SW 1271 (cell line): ENCODE measurements at places on chromosomes 7 and 10.

DNA sequence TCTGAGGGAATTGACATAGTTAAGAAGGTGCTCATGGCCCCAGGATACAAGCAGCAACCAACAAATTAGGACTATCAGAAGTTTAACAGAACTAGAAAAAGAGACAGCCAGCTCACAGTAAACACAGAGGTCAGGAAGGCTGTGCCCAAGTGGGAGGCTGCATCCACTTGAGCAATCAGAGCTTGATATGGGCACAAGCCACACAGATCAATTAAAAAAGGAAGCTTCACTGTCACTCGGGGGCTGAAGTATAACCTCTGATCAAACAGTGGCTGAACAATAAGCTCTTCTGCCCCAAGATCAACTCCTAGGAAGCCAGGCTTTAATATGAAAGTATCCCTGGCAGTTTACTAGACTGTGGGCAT is 40.0 kb downstream of the ZNF438 start:
- DNase-seq = no peak

GRCh38 chr10:48627984-48628609 is 23.2 kb upstream of the ARHGAP22 start:
- no peak for DNase-seq

DNA sequence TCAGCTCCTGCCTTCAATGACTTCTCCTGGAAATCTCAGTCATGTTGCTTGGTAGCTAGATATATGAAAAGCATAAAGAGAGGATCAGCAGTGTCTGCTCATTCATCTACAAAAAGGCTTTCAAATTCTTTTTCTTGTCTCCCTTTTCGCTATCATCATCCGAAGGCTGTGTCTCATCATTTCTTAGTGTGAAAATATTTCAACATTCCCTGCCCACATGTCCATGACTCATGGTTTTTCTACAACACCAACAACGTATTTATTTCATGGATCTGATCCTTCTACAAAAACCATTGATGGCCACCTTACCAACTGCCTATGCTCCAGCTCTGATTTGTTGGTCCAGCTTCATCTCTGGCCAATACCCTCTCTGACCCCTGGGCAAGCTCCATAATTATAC is 472.5 kb upstream of the GHITM start:
- no peak for DNase-seq

GRCh38 chr10:118343115-118343514 is 991 bp upstream of the FAM204A start:
- no peak for DNase-seq

DNA sequence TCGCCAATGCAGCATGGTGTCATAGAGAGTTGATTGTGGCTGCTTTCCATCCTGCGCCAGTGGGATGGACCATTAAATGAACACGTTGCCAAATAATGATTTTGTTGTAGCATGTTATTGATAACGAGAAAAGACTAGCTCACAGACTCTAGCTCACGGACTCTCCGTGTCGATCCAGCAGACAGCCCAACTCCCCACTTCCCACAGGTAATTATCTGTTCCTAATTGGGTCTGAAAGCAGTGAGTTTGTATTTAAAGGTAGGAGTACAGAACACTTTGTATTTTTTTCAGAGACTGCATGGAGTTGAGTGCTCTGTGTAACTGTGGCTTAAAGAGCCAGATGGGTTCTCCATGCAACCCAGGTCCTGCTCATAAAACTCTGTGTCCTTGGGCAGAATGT is 1250.5 kb downstream of the TYW1 start:
- DNase-seq = no peak

DNA sequence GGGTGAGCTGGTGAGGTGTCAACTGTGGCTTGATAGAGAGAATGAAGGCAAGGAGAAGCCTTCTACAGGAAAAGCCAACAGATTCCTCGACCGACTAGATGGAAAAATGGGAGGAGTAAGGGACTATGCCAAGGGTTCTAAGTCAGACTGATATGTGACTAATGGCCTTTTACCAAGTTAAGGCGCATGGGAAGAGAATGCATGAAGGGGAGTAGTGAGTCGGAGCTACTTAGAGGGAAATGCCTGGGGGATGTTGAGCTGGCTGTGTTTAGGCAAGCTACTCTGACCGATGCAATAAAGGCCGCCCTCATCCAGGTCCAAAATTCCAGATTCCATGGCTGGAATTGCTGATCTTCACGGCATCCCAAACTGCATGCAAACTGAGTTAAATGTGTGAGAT is 48.2 kb downstream of the APBB1IP start:
- DNase-seq = no peak

DNA sequence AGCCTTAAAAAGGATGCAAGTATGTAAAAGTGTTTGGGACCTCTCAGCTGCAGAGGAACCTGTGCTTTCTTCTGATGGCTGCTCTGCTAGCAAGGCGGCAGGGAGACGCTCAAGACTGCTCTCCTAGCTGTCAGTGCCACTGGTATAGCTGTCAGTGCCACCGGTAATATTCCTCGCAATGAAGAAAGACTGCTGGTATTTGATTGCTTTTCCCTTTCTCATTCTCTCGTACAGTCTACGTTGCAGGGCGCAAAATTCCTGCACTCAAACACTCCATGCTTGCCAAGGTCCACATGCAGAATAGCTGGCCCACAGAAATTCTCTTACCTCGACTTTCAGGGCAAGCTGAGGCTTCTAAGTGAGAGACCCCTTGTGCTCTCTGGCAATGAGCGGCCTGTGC is 432.6 kb upstream of the KLF6 start:
- DNase-seq = no peak

- no peak for DNase-seq
These were observed 201.5 kb downstream of the DNAJB6 start for GRCh38 chr7:157538321-157538720.

DNA sequence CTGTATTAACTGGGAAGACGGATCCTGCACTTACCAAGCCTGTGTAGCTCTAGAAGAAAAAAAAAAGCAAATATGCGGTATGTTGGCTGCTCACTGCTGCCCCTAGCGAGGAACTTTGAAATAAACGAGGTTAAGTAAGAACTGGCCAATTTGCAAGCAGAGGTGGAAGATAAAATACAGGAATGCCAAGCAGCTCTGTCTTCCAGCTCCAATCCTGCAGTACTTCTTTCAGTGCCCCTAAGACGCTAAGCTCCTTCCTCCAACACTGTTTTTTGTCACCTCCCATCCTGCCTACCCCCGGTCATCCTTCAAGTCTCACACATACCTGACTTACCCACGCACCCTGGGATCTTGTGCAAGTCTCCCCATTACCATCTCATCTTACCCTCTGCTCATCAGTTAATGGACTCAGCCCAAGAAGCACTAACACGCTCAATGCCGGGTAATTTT is 809 bp downstream of the C10orf143 start:
- peak; percentile 60 for DNase-seq

- DNase-seq = no peak
These were observed 651.4 kb downstream of the INHBA start for GRCh38 chr7:41051535-41051934.

GRCh38 chr10:35415505-35415904 is 79.2 kb downstream of the CCNY start:
- DNase-seq = no peak

- no peak for DNase-seq
These were observed 6.1 kb downstream of the WDR86 start for GRCh38 chr7:151403764-151404163.

- no peak for DNase-seq
These were observed 39.5 kb downstream of the ZNF117 start for GRCh38 chr7:64951250-64951848.

DNA sequence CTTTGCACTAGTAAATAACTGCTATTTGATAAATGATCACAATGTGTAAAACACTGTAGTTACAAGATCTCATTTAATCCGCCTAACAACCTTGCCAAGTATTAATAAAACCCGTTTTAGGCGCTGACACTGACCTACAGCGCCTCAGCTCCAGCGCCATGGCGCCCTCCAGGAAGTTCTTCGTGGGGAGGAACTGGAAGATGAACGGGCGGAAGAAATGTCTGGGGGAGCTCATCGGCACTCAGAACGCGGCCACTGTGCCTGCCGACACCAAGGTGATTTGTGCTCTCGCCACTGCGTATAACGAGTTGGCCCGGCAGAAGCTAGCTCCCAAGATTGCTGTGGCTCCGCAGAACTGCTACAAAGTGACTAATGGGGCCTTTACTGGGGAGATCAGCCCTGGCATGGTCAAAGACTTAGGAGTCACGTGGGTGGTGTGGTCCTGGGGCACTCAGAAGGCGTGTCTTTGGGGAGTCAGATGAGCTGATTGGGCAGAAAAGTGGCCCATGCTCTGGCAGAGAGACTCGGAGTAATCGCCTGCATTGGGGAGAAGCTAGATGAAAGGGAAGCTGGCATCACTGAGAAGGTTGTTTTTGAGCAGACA is 1.1 kb upstream of the TNPO3 start:
- no peak for DNase-seq

DNA sequence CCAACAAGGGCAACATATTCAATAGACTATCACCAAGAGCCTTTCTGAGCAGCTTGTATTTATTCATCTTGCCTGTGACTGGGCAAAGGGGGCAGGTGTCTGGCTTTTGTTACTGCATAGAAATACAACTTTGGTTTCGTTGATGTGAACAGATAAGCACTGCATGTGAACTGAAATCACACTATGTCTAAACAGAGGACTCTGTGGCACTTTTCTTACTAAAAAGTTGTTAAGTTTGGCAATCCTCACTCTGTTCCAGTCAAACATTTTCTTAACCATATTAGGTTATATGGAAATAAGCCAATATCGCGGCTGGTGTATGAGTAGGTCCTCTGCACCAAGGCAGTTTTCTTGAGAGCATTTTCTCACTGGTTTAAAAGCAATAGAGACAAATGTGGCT is 48.5 kb downstream of the CALD1 start:
- DNase-seq = no peak

DNA sequence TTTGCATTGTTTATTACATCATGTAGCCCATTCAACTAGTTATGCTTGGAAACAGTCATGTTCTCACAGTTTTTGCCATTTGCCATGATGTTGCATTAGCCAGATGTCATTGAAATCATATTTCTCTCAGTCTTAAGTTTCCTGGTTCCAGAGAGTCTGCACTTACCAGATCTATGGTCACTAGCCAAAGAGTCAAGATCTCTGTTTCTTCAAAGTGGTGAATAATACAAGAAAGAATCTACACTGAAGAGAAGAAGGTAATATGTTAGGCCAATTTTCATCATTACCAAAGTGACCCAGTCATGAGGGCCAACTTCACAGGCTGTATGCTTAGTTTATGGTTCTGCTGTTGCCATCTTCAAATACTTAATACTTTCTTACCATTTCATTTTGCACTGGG is 89.0 kb upstream of the PHYHIPL start:
- DNase-seq = no peak

DNA sequence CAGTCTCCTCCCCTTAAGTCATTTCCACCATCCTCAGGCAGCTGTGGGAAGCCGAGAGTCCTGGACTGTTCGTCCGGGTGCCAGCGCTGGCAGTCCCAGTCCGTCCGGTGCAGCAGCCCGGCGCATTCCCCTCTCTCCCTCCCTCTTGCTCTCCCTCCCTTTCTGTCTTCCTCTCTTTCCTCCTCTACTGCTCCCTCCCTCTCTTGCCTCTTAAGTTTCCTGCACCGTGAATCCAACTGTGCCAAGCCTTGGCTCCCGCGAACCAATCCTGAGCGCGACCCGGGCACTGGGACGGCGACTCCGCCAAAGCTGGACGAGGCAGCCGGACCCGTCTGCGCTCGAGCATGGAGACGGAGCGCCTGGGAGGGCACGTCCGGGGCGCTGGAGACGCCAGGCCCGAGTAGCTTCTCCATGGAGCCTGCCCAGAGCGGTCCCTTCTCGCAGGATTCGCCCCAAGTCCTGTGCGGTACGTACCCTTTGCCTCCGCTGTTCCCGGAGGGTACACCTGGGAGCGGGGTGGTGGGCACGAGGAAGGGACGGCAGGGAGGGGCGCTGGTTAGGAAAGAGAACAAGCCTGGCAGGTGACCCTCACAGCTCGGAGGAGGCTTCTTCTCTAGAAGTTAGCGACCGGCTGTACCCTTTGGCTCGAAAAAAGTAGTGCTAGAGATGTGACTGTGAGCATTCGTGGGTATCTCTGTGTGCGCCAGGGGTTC is 1.0 kb downstream of the NXPH1 start:
- no peak for DNase-seq

GRCh38 chr10:126905776-126906703 is 812 bp downstream of the DOCK1 start:
- DNase-seq = no peak

DNA sequence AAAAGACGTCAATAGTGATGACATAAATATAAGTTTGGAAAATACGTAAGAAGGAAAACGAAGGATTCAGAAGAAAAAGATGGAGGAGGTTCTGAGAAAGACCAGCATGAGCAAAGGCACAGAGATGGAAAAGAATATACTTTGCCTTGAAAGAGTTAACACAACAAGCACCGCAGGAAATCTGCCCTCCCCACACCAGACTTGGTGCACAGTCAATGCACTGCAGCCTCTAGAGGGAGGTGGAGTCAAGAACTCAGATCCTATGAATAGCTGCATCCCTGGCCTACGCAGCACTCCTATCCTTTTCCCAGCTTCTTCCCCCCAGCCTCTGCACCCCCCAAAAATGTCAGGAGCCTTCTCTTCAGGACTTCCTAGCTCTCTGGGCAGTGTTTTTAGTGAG is 1370.6 kb upstream of the LRRTM3 start:
- DNase-seq = no peak

GRCh38 chr7:122453432-122453831 is 148.9 kb upstream of the FEZF1 start:
- no peak for DNase-seq

DNA sequence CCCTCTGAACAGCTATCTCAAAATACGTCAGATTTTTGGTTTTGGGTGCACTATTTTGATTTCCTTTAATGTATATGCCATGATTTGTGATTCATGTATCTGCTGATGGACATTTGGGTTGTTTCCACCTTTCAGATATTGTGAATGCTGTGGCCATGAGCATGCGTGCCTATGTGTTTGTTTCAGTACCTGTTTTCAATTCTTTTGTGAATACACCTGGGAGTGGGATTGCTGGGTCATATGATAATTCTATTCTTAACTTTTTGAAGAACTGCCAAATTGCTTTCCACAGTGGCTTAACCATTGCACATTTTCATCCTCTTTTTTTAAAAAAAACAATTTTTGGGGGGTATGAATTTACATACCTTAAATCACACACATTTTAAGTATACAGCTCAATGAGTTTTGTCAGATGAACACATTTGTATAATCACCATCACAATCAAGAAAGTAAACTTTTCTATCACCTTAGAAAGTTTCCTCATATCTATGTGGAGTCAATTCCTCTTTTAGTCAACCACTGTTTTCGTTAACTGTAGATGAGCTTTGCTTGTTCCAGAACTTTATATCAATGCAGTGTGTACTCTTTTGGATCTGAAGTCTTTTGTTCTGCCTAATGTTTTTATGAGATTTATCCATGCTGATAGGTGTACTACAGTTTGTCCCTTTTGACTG is 36.9 kb downstream of the CYP26A1 start:
- DNase-seq = no peak

- DNase-seq = no peak
These were observed 1.9 kb downstream of the BNIP3 start for GRCh38 chr10:131979821-131980270.
